ENCODE measurements at places on chromosomes 5 and 9. TPM values are rescaled to one million over a fixed set of nuclear protein-coding genes. Genes with fewer than 3 reads are reported as not detected.

DNA sequence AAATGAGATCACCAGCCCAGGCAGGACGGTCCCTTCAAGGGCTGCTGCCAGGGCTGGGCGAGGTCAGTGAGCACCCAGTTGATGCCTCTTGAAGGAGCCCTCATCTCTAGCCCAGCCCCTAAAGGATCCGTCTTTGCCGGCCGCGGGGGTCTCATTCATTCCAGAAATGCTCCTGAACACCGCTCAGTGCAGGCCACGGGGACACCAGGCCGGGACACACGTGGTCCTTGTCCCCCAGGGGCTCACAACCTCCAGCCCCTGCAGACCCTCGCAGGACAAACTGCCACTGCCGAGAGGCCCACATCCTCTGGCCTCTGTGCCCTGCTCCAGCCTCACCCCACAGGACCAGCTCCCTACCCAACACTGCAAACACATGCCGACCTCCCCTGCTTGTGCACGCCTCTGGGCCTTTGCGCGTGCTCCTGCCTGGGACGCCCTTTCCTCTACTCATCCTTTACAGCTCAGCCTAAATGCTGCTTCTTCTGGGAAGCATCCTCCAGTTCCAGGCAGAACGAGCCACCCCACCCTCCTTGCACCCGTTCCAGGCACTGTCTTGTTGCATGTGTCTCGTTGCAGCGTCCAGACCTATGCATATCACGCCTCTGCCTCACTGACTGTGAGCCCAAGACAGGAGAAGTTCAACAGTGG is 10.3 kb upstream of the LAMC3 start:
- DNase-seq: no peak

- DNase-seq: no peak
Measured at GRCh38 chr9:87337335-87338087, 160.2 kb upstream of the DAPK1 start.

- DNase-seq: no peak
Measured at GRCh38 chr5:52255308-52255707, 532.4 kb upstream of the ITGA1 start.

- no peak for DNase-seq
Measured at GRCh38 chr5:52751137-52751536, 36.6 kb upstream of the ITGA1 start.

- DNase-seq: no peak
Measured at GRCh38 chr9:4670591-4670990, 4.3 kb upstream of the SPATA6L start.

- no peak for DNase-seq
Measured at GRCh38 chr5:76401801-76402250, 1.3 kb upstream of the IQGAP2 start.

DNA sequence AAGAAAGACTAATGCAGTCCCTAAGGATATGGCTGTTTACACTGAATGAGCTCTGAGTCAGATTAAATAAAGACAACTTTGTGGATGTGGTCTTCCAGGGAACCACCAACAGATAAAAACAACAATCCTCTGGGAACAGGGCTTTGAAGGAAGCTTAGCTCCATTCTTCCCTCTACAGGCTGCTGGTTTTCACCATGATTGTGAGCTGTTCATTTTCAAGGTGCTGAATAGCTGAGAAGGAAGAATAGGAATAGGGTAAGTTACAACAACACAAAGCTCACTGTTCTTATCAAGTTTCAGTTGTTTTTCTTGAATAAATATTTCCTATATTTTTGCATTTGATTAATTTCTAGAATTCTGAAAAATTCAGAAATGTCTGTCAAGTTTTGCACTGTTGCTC is 25.9 kb upstream of the PTAR1 start:
- DNase-seq: peak; percentile 12

DNA sequence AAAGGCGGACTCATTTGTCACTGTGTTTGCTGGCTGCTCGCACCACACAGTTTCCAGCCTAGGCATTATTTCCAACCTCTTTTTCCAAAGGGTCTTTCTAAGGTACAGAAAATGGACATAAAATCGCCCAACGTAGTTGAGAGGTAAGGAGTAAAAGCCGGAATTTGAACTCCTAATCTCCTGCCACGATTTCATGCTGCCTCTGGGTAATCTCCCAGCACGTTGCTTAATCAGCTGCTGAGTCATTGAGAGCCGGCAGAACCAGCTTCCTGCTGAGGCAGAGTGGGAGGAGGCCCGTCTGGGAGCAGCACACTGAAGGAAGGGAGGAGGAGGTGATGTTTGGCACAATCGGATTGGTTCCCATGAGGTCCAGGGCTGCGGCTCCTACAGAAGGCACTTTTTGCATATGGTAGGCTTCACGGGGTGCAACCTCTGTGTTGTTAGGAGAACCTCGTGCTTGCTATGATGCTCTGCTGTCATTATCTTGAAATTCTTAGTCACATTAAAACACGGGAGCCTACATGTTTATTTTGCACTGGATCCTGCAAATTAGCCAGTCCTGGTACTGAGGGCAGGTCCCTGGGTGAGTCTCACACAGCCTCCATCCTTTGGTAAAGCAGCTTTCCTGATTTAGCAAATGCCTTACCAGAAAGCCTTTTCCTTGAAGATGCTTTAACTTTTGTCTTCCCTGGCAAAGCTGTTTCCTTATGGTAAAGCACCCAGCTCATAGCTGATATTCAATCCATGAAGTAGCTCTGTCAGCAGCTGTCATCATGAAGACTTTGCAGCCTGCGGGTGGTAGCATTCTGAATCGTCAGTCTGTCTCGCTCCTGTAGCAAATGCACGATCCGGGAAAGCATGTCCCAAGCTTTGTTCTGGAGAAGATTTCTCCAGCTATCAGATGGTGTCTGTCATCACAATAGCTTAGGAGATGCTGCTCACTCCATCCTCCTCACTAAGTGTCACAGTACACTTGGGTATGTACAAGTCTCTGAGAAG is 191.6 kb upstream of the MSX2 start:
- DNase-seq: no peak

DNA sequence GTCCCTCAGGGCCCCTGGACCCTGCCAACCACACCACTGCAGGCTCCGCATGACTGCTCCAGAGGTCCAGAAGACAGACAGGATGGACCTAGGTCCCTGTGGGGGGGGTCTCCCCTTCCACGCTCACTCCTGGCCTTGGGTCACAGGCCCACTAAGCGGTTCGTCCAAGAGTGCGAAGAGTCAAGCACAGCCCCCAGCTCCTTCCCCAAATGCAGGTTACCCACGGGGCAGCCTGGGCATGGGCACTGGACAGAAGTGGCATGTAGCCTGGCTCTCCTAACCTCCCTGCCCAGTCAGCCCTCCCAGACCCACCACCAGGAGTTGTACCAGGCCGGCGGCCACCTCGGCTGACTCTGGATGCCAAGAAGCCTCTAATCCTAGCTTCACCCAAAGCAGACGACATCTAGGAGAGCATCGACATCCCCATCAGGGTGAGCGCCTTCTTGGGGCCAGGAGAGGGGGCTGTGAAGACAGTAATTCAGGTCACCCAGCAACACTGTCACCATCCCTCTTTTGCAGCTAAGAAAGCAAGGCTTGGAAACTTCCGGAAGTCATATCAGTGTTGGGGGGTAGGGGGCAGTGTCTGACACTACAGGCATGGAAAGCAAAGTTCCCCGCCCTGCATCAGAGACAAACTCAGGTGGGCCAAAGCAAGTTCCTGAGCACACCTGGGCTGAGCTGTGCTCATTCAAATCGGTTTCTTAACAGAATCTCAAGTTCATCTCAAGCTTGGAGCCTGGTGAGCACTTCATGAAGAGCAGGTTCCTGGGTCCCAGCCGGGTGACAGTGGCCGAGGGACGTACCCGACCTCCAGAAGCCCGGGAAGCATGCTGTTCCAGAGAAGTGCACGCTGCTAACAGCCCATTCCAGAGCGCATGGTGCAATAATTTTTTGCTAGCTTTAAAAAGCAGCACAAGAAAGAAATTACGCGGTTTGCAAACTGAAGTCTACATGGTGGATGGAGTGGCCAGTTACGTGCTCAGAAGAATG is 68.7 kb downstream of the SEMA4D start:
- DNase-seq: peak; percentile 5

BHMT gene
- not detected for total RNA-seq

DNA sequence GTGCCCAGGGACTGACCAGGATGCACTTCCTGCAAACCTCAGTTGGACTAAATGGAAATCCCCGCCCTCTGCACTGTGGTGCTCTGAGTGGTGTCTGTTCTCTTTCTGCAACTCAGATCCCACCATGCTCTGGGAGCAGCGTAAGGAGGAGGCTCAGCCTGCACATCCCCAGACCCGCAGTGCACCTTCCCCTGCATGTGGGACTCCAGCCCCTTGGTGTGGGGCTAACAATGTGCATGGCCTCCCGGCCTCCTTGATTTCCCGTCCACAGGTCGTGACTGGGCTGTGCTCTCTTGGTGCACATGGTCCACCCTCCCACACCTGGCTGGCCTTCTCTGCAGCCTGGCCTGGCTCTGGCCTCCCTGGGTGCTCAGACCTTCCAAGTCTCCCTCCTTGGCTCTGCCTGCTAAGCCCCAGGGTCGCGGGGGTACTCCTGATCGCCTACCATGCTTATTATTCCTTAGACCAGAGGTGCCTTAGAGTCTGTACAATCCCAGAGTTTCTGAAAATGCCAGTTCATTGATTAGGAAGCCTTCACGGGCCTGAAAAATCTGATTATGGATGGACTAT is 397.5 kb downstream of the IRX2 start:
- no peak for DNase-seq

ADRB2 gene
- 10.7 TPM for total RNA-seq

- no peak for DNase-seq
Measured at GRCh38 chr9:75185585-75186170, 97.4 kb downstream of the OSTF1 start.

DNA sequence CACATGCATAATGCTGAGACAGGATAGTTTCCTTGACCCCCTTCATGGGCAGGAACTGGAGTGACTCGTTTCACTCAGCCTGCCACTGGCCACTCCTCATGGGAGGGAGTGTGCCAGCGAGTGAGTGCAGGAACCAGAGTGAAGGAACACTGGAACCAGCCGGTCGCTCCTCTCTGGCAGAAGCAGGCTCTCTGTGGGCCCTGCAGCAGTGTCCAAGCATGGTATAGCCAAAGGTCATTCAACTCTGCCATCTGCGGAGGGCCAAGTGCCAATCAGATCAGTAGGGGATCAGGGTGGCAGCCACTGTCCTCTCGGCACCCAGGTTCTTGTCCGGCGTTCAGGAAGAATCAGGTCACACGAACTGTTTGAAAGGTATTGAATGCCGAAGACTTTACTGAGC is 169.3 kb upstream of the PPP1R2B start:
- no peak for DNase-seq

GRCh38 chr5:168720575-168720974 is 141.4 kb upstream of the PANK3 start:
- no peak for DNase-seq

- DNase-seq: no peak
Measured at GRCh38 chr5:150253416-150254208, 36.0 kb downstream of the CAMK2A start.

DNA sequence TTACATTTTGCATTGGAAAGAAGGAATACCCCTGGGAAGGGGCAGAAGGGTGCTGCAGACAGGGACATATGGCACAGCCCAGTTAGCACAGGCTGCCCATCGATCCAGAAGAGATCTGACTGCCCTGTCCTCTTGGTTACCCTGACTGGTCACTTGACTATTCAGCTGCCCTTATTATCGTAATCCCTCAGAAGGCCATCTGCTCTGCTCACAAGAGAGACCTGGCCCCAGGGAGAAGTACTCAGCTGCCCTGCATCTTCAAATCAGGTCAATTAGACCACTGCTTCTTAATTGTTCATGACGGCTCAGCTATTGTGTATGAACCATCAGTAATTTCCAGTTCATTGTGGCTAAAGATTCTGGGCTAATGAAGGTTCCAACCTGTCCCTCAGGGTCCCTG is 345.0 kb downstream of the TLE1 start:
- no peak for DNase-seq

GABBR2 gene
- total RNA-seq: 10.2 TPM

DNA sequence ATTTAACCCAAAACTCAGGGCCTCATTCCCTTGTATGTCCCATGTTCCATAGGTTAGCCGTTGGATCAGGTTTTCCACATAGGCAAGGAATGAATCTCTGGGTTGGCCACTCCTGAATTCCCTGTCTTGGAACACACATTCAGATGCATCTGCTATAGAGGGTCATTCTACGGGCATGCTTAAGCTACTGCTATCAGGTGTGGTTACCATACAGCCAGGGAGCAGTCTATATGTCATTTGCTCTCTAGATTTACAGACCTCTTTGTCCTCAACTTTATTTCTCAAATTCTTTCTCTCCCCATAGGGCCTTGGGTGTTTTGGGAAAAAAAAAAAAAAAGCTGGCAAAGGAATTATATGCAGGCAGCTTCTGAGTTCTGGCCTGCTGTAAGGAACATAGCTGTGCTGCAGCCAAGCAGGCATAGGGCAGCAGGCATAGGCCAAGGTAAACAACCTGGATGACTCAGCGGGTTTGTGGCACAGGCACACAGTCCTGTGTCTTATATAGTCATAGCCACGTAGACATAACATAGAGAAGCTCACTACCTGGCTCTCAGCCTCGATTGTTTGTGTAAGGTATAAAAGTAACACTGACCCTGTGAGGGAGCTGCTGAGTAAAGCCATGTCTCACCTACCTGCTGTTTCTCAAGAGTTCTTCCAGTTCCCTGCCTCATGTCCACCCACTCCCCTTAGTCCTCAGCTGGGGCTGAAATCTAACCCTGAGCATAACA is 141.5 kb downstream of the OSTF1 start:
- DNase-seq: peak; percentile 17

RASEF gene
- total RNA-seq: under 0.01 TPM

DNA sequence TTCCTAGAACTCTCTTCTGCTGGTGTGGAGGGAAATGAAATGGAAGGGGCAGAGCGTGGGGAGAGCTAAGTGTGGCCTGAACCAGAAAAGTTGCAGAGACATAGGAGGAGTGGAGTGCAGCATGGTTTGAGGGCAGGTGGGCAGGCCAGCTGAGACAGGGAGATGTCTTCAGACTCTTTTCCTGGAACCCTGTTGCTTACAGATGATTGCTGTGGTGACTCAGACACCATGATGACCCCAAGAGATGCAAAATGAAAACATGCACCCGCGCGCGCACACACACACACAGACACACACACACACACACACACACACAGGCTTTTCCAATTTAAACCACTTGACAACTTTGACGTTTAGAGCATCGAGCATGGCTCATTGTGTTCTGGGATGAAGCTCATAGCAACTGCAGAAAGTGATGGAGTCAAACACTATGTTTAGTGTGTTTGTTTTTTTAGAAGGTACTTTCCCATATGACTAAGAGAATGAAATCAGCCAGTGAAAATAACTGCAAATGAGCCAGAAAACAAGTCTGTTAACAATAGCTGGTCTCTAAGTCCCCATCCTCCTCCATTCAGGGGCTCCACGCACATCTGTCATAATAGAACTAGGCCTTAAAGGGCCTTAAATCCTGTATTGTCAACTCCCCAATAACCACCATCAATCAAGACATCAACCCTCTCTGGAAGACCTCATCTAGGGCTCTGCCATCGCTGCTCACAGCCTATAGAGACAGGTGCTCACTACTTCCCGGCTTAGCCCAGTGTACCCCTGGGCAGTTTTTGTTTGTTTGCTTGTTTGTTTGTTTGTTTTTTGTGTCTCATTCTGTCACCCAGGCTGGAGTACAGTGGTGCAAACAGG is 9.6 kb downstream of the TMOD1 start:
- peak; percentile 97 for DNase-seq

PCDHA9 gene
- under 0.01 TPM for total RNA-seq

ANKRD34B gene
- total RNA-seq: not detected

Measured in dermis microvascular lymphatic vessel endothelial cell (primary cell).